Uterus (tissue), 4 donors: ENCODE measurements at places on chromosomes 5 and 9.

GRCh38 chr5:142360607-142361120, 35.8 kb upstream of the SPRY4 start:
- no peak for DNase-seq

GRCh38 chr5:14250748-14251701, 107.9 kb downstream of the TRIO start:
- DNase-seq = no peak

- DNase-seq = no peak
Measured at GRCh38 chr5:72137826-72138409, 30.6 kb downstream of the MAP1B start.

GRCh38 chr5:79120221-79120620, 8.6 kb downstream of the BHMT start:
- DNase-seq = no peak

- no peak for DNase-seq
Measured at GRCh38 chr5:169385636-169386035, 84.7 kb upstream of the SLIT3 start.

GRCh38 chr5:138408023-138408422, 30.8 kb upstream of the REEP2 start:
- no peak for DNase-seq

- peak; percentile 25 for DNase-seq
Measured at GRCh38 chr5:153964880-153965645, 73.6 kb downstream of the FAM114A2 start.
